SK-N-DZ (cell line): ENCODE measurements at places on chromosomes 2 and 18.
A peak's percentile ranks its signal among the peaks of the same experiment; 100 is the strongest.

- DNase-seq, result no peak
Observed at GRCh38 chr2:37412231-37412630, 67.8 kb downstream of the QPCT start.

GRCh38 chr2:191724015-191724414, 46.1 kb downstream of the NABP1 start:
- no peak for DNase-seq

GRCh38 chr2:2681711-2682251, 350.7 kb upstream of the MYT1L start:
- DNase-seq, result no peak

- no peak for DNase-seq
Observed at GRCh38 chr18:25229081-25229480, 122.9 kb downstream of the ZNF521 start.

DNA sequence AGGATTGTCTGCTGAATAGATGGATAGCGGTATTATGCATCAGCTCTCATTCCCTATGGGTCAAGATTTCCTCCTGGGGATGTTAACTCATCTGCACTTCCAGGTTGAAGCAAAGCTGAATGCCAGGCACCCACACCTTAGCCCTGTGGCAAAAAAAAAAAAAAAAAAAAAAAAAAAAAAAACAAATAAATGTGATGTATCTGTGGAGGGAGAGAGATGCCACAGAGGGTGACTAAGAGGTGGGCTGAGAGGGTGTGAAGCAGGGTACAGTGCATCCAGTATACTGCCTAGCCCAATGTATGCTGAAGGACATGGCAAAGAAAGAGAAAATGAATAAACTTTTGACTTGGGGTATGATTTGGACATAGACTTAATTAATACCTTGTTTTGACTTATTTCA, 91.4 kb downstream of the COPS8 start:
- DNase-seq, result no peak

- DNase-seq, result no peak
Observed at GRCh38 chr2:158317642-158318041, 138.9 kb downstream of the CCDC148 start.

DNA sequence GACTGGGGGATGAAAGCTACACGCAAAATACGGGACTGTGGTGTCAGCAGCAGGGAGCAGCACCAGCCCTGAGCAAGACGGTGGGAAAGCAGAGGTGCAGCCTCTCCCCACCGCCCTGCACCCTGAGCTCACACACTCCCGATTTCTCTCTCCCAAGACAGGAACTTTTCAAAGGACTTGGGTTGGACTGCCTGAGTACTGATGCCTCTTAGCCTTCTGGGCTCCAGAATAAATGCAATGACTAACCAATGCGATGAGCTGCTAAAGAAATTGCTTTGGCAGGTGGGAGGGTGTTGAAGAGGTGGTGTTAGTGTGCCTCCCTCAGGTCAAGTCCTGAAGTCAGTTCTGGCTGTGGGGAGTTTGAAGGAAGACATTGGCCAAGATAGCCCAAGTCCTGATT, 9.6 kb downstream of the TRIM54 start:
- DNase-seq, result no peak

GRCh38 chr2:232900811-232901735, 31.0 kb downstream of the SNORC start:
- DNase-seq, result no peak

GRCh38 chr18:8799596-8800441, 94.5 kb downstream of the MTCL1 start:
- no peak for DNase-seq

DNA sequence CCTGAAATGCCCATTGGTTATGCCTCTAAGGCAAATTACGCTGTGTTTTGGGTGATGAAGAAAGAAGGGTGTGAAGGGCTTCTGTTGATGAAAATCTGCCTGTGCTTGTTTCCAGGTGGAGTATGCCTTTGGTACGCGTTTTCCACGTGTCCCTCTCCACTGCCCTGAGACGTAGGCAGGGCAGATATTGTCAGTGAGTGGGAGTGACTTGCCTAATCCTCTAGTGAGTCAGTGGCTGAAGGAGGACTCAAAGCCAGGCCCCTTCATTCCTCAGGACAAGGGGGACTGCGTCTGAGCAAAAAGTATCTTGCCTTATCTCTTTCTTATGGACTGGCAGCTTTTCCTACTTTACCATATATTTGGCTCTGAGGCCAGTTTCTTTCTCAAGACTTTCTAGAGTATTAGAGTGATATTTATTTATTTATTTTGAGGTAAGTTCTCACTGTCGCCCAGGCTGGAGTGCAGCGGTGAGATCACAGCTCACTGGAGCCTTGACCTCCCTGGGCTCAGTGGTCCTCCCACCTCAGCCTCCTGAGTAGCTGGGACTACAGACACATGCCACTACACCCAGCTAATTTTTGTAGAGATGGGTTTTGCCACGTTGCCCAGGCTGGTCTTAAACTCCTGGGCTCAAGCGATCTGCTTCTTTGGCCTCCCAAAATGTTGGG, 10.2 kb downstream of the RALB start:
- no peak for DNase-seq

DNA sequence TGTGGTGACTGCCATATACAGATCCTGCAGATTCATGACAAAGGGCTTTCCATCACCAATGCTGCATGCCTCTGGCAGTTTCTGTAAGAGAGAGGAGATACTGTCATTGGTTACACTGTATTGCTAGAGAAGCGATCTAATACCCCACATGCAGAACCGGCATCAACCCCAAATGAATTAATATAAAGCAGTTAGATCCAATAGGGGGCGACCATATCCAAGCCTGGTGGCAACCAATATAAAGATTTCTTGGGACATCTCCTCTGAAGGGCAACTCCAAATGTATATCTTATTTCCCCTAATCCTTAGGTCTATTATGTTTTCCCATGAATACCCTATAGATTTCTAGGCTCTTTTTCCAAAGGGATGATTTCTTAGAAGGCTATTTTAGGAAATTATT, 17.4 kb upstream of the IHH start:
- no peak for DNase-seq

DNA sequence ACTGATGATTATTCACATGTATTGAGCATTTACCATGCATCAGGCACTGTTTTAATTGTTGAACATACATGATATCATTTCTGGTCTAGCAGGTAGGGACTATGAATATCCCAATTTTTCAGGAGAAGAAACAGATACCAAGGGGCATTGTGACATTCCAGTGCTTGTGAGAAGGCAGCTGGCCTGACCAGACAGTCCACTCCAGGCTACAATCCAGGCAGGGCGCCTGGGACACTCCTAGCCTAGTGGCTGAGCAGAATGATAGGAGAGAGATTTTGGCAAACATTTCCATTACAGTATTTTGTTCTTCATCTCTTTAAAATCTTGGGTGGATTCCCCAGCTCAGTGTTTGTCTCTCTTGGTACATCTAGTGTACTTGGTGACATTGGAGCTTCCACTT, 24.9 kb downstream of the ZNF892 start:
- no peak for DNase-seq

DNA sequence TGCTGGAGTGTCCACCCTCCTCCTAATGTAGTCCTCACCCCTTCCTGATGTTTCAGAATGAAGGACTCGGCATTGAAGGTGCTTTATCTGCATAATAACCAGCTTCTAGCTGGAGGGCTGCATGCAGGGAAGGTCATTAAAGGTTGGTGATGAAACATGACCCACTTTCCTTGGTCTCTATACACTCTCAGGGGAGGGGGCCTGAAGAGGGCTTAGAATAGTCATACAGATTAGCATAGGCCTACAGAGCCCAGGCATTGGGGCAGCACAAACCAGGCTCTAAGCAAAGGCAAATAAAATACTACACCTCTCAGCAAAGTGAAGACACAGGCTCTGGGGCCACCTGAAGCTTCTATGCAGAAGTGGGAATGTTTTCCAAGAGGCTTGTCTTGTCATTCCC, 1.8 kb downstream of the IL36RN start:
- DNase-seq, result no peak

GRCh38 chr2:10357193-10358169, 54.8 kb downstream of the HPCAL1 start:
- peak; percentile 58 for DNase-seq

DNA sequence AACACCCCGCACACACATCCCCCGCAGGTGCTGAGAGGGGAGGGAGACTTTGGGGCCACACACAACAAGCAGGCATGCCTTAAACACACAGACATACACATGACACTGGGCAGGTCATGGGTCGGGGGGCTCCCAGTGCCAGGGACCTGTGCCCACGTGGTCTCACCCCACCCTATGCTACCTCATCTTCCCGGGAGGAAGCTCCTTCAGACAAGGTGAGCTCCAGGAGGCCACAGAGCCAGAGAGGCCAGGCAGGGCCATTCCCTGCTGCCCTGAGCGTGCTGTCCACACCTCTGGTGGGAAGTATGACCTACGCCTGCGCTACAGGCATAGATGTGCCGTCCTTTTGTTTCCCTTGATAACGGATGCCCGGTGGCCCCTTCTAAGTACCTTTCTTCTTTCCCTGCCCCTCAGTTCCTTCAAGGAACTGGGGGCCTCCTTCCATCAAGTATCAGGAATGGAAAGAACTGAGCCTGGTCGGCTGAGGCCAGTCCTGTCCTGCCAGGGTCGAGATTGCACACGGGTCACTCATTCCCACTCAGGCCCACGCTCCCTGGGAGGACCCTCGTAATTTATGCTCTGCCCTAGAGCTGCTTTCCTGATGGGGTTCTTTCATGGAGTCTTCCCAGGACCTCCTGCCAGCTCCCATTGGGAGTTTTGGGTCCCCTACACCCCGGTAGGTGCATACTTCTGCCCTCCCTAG, 4.7 kb downstream of the TEKT4 start:
- no peak for DNase-seq

DNA sequence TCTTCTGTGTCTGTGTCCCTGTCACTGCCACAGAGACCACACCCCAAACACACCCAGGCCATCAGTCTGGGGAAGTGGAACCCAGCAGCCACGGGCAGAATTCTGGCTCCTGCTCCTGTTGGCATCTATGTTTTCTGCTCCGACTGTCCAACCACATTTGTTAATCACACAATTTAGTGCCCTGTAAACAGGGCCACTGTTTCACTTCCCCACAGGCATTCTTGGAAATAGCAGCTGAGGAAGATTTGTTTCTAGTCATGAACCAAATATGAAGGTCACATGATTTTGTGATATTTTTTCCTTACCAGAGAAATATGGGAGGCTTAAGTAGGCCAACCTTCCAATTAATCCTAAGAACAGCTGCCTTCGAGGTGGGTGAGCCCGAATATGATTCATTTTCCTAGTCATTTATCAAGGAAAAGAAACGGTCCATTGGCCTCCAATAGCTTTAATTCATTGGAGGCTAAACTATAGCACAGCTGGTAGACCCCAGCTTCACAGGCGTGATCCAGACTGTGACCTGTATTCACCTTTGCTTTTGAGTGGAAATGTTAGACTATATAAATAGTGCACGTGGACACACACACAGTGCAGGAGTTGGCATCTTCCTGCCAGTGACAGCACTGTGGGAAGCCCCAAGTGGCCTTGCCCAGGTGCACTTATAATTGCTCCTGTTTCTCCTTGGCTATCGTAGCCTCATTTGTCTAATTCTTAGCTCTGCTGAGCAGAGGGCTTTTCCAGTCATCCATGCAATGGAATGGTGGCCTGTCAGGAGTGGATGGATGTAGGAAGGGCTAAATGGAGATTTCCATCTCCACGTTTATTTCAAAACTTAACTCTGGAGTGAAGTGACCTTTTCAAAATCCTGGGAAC, 267.9 kb downstream of the LPIN1 start:
- DNase-seq, result no peak

GRCh38 chr2:26740346-26740745, 23.7 kb upstream of the SLC35F6 start:
- peak; percentile 55 for DNase-seq

DNA sequence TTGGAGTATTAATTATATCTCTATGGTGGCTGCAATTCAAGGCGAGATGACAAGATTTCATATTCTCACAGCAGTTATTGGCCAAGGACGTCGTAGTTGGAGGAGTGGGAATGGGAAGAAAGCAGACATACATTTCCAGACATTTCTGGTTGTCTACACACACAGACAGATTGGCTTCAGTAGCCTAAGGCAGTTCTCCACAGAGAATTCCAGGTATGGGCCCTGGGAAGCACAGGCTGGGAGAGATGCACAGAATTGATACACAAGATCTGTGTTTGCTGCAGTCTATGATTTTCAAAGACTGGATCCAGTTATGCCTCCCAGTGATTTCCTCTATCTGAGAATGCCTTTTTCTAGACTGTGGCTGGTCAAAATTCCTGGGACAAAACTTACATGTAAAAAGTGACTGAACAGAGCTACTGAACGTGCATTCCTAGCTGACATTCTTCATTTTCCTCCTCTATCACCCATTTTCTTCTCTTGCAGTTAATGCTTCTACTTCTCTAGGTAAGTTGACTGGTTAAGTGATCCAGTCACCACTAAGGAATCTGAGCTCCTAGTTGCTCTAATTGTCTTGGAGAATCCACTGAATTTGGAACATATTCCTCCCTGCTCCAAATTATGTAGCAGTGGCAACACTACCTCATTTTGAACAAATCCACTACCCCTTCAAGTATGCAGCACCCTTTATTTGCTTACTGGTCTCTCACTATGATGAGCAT, 386.7 kb upstream of the CDH7 start:
- no peak for DNase-seq
